ENCODE measurements at places on chromosomes 6 and 20. TPM values are rescaled to one million over a fixed set of nuclear protein-coding genes. Genes with fewer than 3 reads are reported as not detected.

Gene RING1
- total RNA-seq: 33.2 TPM

Gene SMPDL3A
- 14.0 TPM for total RNA-seq

Gene TMC2
- total RNA-seq: not detected

Gene DDX43
- 2.8 TPM for total RNA-seq

Gene ANGPT4
- not detected for total RNA-seq

Gene ABHD16B
- total RNA-seq: not detected

Gene IER3
- 105 TPM for total RNA-seq

Gene KCNK16
- not detected for total RNA-seq

Gene EPHA7
- 0.07 TPM for total RNA-seq

Gene HLA-F
- total RNA-seq: 2.9 TPM

Gene PANK2
- 41.0 TPM for total RNA-seq

Gene ULBP3
- total RNA-seq: 5.1 TPM

Gene PI3
- total RNA-seq: not detected

Gene TM9SF4
- 69.0 TPM for total RNA-seq

Gene PRRC2A
- 76.9 TPM for total RNA-seq

Gene FAM83B
- total RNA-seq: 0.03 TPM

Gene EYS
- total RNA-seq: under 0.01 TPM

Gene TNNC2
- total RNA-seq: 0.39 TPM

Gene COL9A1
- not detected for total RNA-seq

Gene CCN6
- total RNA-seq: 0.10 TPM

Gene ASIP
- total RNA-seq: not detected

Gene CCDC170
- total RNA-seq: 0.46 TPM

Gene RBPJL
- not detected for total RNA-seq

Gene LY6G6F
- total RNA-seq: not detected

Gene MUC22
- total RNA-seq: not detected

Gene LTB
- not detected for total RNA-seq

Gene TNF
- total RNA-seq: not detected

Gene OPN5
- not detected for total RNA-seq

Gene RUNX2
- 3.1 TPM for total RNA-seq

Gene PHACTR1
- 1.6 TPM for total RNA-seq

Gene FOXS1
- 23.1 TPM for total RNA-seq

Gene NRN1
- 0.39 TPM for total RNA-seq

Gene SEC23B
- 67.4 TPM for total RNA-seq

Gene ZMYND8
- total RNA-seq: 18.2 TPM

Gene KHDRBS2
- not detected for total RNA-seq

Gene BMP5
- 0.03 TPM for total RNA-seq

Gene KIAA0408
- 0.50 TPM for total RNA-seq

Gene OGFRL1
- 15.8 TPM for total RNA-seq

Gene MRPS10
- total RNA-seq: 36.2 TPM

Gene FAM217B
- total RNA-seq: 3.5 TPM

Gene HTR1E
- not detected for total RNA-seq

Gene SLC17A2
- not detected for total RNA-seq

Gene STMND1
- not detected for total RNA-seq

Gene PCK1
- not detected for total RNA-seq

Gene RAB23
- total RNA-seq: 46.0 TPM

Gene EFCAB8
- 0.33 TPM for total RNA-seq

Gene CRISP2
- total RNA-seq: not detected

Gene SNPH
- 12.0 TPM for total RNA-seq

Gene MDFI
- total RNA-seq: 0.33 TPM

Gene PTGIS
- total RNA-seq: 121 TPM

Gene IMPG1
- not detected for total RNA-seq

Gene KIF25
- 0.72 TPM for total RNA-seq

Gene PLCB4
- 6.9 TPM for total RNA-seq

Gene MUCL3
- not detected for total RNA-seq

Gene SLC22A2
- total RNA-seq: 1.7 TPM

Gene HCK
- total RNA-seq: not detected

Gene FLRT3
- 0.52 TPM for total RNA-seq

Gene RNF144B
- 2.7 TPM for total RNA-seq
